ENCODE measurements at places on chromosomes 7 and 10. TPM values are rescaled to one million over a fixed set of nuclear protein-coding genes. Genes with fewer than 3 reads are reported as not detected.
A peak's percentile ranks its signal among the peaks of the same experiment; 100 is the strongest.

Gene PRXL2A
- 53.0 TPM for total RNA-seq

- no peak overlapping the region for H3K4me3 ChIP-seq
- DNase-seq: no peak
- no peaks in the 10 kb centered on the region for H3K27me3 ChIP-seq
- no peaks in the 10 kb centered on the region for H3K36me3 ChIP-seq
- H3K27ac ChIP-seq: peak overlapping the region; percentile 88
Measured at GRCh38 chr7:92714767-92715166, 121.6 kb downstream of the CDK6 start.

- no peak overlapping the region for H3K27ac ChIP-seq
- peaks cover 6% of the 10 kb centered on the region for H3K4me1 ChIP-seq
- no peak for DNase-seq
- no peaks in the 10 kb centered on the region for H3K27me3 ChIP-seq
- no peak overlapping the region for H3K4me3 ChIP-seq
- no peaks in the 10 kb centered on the region for H3K36me3 ChIP-seq
Measured at GRCh38 chr7:77837275-77837674, 38.7 kb downstream of the PHTF2 start.

Gene TBX20
- not detected for total RNA-seq

DNA sequence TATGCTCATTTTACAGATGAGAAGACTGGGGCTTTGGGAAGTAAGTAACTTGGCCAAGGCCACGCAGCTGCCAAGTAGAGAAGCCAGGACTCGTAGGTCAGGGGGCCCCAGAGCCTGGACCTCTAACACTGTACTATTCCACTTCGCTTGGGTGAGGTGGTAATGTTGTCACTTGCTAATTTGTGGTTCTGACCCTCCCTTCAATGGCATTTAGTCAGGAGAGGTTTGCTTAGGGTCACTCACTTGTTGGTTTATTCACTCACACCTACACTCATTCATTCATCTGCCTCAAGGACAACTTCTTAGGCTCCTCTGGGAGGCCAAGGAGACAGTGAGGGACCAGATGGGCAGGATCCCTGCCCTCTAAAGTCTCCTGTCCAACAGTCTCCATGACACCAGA is 21.3 kb downstream of the BTBD16 start:
- H3K27ac ChIP-seq: no peak overlapping the region
- H3K4me1 ChIP-seq: peaks cover 15% of the 10 kb centered on the region
- peak; percentile 5 for DNase-seq
- no peaks in the 10 kb centered on the region for H3K27me3 ChIP-seq
- H3K36me3 ChIP-seq: no peaks in the 10 kb centered on the region

DNA sequence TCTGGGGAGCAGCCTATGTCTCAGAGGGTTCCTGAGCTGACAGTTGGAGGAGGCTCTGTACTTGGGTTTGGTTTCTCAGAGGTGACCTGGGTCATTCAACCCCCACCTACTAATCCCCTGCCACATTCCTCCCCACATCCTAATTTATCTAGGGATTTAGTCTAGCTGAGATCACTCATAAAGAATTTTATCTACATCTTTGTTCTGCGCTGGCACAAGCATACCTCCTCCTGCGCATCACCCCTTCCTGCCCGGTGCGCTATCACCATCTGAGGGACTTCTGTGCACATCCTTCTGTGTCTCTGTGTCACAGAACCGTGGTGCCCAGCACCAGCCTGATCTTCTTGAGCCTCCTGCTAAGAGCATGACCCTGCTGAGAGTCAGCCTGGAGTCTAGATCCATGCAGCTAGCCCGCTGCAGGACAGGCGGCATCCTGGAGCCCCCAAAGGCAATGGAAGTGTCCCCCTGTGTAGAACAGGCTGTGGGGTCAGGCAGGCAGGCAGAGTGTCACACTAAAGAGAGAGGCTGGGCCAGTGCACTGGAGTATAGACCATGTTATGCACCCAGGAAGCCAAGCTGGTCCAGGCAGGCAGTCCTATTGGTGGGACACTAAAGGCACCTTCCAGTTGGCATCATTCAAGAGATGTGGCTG is 63.6 kb downstream of the ARHGAP22 start:
- H3K27ac ChIP-seq: no peak overlapping the region
- H3K27me3 ChIP-seq: no peaks in the 10 kb centered on the region
- no peak overlapping the region for H3K4me3 ChIP-seq
- H3K36me3 ChIP-seq: no peaks in the 10 kb centered on the region

GRCh38 chr7:71555758-71556157 is 423.8 kb downstream of the GALNT17 start:
- H3K4me1 ChIP-seq: no peaks in the 10 kb centered on the region
- no peak overlapping the region for H3K27ac ChIP-seq
- no peaks in the 10 kb centered on the region for H3K27me3 ChIP-seq
- no peak for DNase-seq
- no peak overlapping the region for H3K4me3 ChIP-seq

DNA sequence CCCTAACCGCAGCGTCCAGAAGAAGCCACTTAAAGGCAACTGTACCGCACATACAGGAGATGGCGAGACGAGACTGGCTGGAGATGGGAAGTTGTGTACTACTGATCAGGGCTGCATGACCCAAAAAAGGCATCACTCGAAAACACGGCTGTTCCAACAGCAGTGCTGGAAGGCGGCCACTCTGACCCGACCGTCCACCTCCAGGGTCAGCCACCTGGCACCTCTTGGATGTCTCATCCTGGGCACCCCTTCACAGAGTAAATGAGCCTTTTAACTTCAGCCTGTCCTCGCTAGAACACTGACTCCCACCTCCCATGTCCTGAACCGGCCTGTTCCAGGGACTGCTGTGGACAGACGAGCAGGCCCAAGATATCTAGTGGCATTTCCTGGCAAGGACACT is 180.7 kb downstream of the DIP2C start:
- H3K4me3 ChIP-seq: no peak overlapping the region
- no peaks in the 10 kb centered on the region for H3K27me3 ChIP-seq
- H3K4me1 ChIP-seq: no peaks in the 10 kb centered on the region
- H3K36me3 ChIP-seq: no peaks in the 10 kb centered on the region

Gene MSRB2
- 48.2 TPM for total RNA-seq

Gene NEUROG3
- not detected for total RNA-seq

Gene CFAP46
- 0.36 TPM for total RNA-seq

DNA sequence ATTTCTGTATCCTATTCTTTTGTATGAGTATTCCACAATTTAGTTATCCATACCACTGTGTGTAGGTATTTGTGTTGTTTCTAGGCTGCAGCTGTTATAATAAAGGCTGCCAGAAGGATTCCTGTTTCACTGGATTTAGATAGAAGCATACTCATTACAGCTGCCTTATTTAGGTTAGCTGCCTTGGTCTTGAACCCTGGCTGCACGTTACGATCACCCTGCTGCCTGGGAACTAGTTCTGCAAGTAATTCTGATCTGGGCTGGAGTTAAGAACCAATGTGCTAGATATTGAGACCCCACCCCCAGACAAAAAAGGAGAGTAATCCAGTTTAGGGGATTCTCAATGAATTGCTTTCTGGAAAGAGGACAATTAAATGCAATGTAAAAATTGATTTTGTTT is 43.1 kb downstream of the CCDC71L start:
- DNase-seq: no peak
- no peak overlapping the region for H3K27ac ChIP-seq
- H3K27me3 ChIP-seq: no peaks in the 10 kb centered on the region

DNA sequence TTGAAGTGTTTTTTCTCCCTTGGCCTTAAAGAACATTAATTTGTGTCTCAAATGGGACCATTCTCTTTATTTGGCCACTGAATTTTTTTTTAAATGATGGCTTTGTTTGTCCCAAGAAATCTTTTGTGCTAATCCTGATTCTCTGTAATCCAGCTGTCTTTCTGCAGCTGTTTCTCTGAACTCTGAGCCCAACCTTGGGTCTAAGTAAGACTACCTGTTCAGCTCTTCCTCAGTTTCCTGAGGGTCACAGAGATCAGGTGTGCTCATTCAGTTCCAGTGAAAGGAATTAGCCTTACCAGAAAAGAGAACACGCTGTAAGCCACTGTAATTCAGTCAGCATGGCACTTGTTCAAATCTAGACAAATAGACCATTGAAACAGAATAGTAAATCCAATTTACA is 94.2 kb downstream of the ANKIB1 start:
- peaks cover 7% of the 10 kb centered on the region for H3K36me3 ChIP-seq
- H3K4me1 ChIP-seq: no peaks in the 10 kb centered on the region
- no peak for DNase-seq
- no peak overlapping the region for H3K27ac ChIP-seq

DNA sequence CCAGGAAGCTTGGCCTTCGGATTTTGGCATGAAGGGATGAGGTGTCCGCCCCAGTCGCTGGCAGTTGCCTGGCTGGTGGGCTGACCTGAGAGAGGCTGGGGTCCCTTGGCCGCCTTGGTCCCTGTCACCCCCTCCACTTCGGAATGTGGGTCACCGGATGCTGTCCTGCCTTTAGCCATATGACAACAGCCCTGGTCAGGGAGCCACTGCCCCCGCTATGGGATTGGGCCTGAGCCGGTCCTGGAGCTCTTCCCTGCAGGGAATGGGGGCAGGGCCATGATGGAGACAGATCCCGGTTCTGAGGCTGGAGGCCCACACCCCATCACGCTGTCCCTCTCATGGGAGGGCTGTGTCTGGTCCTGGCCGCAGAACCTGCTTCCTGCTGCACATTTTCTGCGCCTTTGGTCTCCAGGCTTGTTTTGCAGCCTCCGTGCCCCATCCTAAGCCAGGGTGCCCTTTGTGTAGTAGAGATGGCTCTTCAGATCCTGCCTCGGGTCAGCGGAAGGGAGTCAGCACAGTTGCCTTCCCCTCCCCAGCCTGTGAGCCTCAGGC is 22.6 kb downstream of the PFKFB3 start:
- no peak for DNase-seq
- H3K4me3 ChIP-seq: no peak overlapping the region
- H3K4me1 ChIP-seq: no peaks in the 10 kb centered on the region
- no peak overlapping the region for H3K27ac ChIP-seq
- H3K27me3 ChIP-seq: no peaks in the 10 kb centered on the region
- H3K36me3 ChIP-seq: peaks cover 100% of the 10 kb centered on the region

- no peak overlapping the region for H3K27ac ChIP-seq
- no peak overlapping the region for H3K4me3 ChIP-seq
- no peaks in the 10 kb centered on the region for H3K36me3 ChIP-seq
- H3K4me1 ChIP-seq: no peaks in the 10 kb centered on the region
- no peaks in the 10 kb centered on the region for H3K27me3 ChIP-seq
Measured at GRCh38 chr10:96218826-96219225, 52.5 kb downstream of the BLNK start.

DNA sequence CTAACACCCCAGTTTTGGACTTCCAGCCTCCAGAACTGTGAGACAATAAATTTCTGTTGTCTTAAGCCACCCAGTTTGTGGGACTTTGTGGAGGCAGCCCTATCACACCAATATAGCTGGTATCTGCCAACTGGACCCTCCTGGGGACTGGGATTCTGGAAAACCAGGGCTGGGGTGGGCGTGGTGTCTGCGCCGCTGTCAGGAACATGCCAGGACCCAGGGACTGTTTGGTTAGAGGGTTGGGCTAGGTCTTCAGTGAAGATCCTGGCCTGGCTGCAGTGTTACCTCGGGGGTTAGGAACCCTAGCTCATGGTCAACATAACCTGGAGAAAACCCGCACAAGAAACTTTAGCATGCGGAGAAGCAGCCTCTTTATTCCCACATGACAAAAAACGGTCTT is 42.6 kb downstream of the PNLIPRP2 start:
- no peak overlapping the region for H3K4me3 ChIP-seq
- H3K27me3 ChIP-seq: no peaks in the 10 kb centered on the region
- H3K4me1 ChIP-seq: no peaks in the 10 kb centered on the region

DNA sequence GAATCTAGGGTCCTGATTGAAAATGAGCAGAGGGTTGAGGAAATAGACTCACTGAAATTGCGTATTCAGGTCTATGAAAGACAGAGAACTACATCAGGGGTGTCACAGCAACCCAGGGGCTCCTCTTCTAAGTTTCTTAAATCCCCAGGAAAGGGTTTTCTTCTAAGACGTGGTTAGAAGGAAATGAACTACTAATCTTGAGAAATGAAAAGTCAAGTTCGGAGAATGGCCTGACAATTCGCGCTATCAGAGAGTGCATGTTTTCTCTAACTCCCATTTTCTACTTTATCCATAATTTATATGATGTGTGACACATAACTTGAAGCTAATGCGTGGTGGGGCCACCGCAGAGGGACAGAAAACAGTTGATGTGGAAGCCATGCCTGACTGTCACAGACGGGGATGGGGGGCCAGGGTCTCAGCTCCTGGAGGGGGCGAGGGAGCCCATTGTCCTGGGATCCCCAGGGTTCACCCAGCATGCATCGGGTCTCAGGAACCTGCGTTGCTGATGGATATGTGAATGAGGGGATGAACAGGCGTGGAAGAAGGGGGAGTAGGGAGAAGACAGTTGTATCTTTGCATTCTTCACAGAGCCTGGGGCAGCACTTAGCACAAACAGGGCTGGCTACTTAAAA is 86.3 kb downstream of the PTPRE start:
- H3K27me3 ChIP-seq: no peaks in the 10 kb centered on the region
- DNase-seq: peak; percentile 50
- H3K27ac ChIP-seq: no peak overlapping the region

DNA sequence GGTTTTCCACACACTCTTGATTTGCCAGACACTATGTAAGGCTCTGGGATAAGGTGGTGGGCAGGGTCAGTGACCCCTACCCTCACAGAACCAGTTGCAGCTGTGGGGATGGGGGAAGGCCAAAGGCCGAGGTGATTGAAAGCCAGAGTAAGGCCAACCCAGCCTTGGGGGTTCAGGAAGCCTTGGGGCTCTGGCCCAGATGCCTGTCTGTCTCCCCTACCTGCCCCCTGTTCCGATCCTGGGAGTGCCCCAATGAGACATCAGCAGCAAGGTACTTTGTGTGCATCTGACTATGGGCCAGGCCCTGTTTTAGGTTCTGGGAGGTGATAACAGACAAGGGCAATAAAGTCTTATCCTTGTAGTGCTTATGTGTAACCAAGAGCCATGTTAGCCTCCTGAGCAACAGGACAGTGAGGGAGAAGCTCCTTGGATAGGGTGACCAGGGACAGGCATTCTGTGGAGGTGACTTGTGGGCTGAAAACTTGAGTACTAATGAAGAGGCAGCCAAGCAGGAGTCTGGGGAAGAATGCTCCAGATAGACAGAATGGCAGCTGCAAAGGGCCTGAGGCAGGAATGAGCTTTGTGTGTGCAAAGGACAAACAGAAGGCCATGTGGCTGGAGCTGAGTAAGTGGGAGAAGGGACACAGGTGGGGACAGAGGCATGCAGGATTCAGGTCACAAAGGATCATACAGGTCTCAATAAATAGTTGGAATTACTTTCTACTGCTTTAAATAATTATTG is 35.4 kb downstream of the TSPAN14 start:
- DNase-seq: no peak
- H3K4me3 ChIP-seq: no peak overlapping the region
- no peak overlapping the region for H3K27ac ChIP-seq
- H3K36me3 ChIP-seq: no peaks in the 10 kb centered on the region
- H3K27me3 ChIP-seq: no peaks in the 10 kb centered on the region

Gene GRID2IP
- total RNA-seq: not detected

GRCh38 chr7:133501771-133502170 is 248.9 kb downstream of the EXOC4 start:
- no peak for DNase-seq
- H3K27me3 ChIP-seq: no peaks in the 10 kb centered on the region
- no peaks in the 10 kb centered on the region for H3K4me1 ChIP-seq
- H3K36me3 ChIP-seq: no peaks in the 10 kb centered on the region

Gene MLXIPL
- 15.0 TPM for total RNA-seq
